ENCODE measurements at places on chromosomes 13 and 19. TPM values are rescaled to one million over a fixed set of nuclear protein-coding genes. Genes with fewer than 3 reads are reported as not detected.
A peak's percentile ranks its signal among the peaks of the same experiment; 100 is the strongest.

GRCh38 chr13:111460548-111461444 lies 140.4 kb downstream of the TEX29 start:
- DNase-seq, result peak; percentile 16

NCR1 gene
- not detected for total RNA-seq

ZNF274 gene
- 29.2 TPM for total RNA-seq

ICAM5 gene
- total RNA-seq, result 0.53 TPM

DNA sequence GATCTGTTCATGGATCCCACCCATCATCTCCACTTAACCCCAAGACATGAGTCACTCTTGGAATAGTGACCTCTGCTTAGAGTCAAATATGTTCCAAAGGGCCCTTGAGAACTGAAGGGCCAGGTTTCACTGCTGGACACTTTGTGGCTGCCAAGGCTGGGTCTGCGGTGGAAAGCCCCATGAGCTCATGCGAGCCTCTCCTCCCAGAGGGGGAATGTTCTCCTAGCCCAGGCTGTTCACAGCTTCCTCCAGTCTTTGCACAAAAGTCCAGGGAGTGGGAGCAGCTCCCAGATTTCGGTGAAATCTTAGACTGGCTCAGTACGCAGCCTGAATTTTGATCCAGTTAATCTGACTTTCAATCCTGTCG lies 732 bp upstream of the DCLK1 start:
- no peak for DNase-seq

GRCh38 chr19:18294467-18294864 lies 13.0 kb upstream of the JUND start:
- peak; percentile 95 for DNase-seq

Data from activated CD4-positive, alpha-beta memory T cell treated with anti-CD3 and anti-CD28 coated beads, Interleukin-2, amount 10 ng/mL, durations not matched to agents 7 days and 5 days (primary cell).